ENCODE measurements at places on chromosomes 7 and 10. TPM values are rescaled to one million over a fixed set of nuclear protein-coding genes. Genes with fewer than 3 reads are reported as not detected.

- DNase-seq = no peak
These were observed 1.9 kb upstream of the ARID5B start for GRCh38 chr10:61899663-61899996.

Gene CPA2
- 0.34 TPM for polyA plus RNA-seq

DNA sequence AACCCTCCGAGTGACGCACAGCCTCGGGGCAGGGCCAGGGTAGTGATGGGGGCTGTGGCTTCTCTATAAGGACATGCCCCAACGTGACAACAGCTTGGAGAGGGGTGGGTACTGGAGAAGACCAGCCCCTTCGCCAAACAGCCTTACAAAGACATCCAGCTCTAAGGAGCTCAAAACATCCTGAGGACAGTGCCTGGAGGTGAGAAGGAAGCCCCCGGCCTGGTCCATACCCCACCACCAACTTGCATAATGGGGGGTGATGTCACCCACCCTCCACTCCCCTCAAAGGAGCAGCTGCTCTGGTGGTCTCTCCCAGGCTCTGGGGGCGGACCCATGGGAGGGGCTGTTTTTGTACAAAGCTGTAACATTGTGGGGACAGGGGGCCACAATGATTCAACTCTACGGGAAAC is 15.1 kb downstream of the PRSS2 start:
- DNase-seq = no peak

Gene GPRIN2
- 7.4 TPM for polyA plus RNA-seq

Gene BLNK
- 40.7 TPM for polyA plus RNA-seq

GRCh38 chr7:140451716-140452115 is 27.6 kb downstream of the MKRN1 start:
- DNase-seq = no peak

GRCh38 chr7:24812305-24812945 is 55.2 kb upstream of the GSDME start:
- peak; percentile 57 for DNase-seq

DNA sequence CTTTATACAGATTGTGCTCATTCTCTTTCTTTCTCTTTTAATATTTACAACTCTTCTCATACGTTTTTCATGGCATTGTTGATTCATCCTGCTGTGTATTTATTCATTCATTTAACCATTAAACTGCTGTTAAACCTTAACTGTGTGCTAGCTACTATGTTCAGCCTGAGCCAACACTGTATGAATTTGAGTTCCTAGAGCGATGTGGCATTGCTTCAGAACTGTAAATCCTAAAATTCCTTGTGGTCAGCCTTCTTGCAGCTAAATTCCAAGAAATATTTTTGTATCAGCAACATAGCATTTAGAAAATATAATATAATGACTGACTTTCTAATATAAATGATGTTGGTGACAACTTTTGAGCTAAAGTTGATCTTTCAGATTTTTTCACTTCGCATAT is 184.7 kb upstream of the FZD1 start:
- DNase-seq = no peak

DNA sequence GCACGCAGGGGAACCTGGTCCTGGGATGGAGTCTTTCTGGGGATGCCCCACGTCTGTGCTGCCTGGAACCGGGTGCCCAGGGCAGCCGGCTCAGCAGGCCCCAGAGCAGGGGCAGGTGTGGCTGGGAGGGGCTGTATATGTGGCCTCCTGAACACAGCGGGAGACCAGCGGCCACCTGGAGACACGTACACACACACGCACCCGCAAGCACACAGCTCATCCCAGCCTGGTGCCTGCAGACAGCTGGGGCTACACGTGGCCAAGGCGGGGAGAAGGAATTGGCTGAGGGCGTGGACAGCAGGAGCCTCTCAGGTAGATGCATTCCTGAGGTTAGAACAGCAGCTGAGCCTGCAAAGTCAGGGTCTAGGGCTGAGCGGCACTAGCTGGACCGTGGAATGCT is 14.0 kb downstream of the ADAM8 start:
- DNase-seq = no peak

DNA sequence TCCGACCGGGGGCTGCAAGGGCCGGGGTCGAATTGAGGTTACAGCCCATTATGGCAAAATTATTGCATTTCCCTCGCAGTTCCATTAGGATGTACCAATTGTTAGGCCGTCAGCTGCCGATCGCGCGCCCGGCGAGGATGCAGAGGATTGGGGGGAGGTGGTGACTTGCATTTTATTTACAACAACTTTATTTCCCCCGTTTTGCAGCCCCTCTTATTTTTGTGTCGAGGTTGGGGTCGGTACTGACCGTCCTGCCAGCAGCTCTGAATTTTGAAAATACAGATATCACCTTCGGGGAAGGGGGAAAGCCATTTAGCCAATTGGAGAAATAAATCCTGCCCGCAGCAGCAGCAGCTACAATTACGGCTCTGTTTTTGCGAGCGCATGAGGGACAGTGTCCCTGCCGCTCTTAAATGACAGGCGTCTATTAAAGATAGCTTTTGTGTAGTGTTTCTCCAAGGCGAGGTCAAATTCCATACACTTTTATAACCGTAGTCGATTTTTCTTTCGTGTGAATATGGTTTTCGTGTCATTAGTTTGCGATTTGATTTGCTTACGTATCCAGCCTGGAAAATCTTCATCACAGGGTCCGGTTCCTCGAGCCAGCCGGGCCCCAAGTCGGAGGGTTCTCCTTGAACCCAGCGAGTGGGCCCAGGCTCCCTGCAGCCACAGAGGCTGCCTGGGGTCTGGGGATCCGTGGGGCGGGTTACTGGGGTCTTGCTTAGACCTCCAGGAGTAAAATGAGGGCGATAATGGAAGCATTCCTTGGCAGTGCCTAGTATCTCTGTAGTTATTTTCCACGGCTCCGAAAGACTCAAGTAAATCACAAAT is 684 bp upstream of the HOXA5 start:
- no peak for DNase-seq

DNA sequence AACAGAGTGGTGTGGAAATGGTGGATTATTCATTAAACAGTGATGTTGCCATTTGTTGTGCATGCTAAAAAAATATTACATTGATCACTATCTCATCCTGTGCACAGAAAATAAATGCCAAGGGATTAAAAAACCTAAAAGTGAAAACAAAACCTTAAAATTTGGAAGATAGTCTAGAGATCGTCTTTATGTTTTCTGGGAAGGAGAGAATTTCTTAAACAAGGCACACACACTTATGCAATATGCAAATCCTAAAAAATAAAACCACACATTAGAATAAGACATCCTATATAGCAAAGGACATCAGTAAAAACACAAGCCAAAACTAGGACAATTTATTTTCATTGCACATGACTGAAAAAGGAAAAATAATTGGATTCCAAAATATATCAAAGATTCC is 54.5 kb downstream of the MACC1 start:
- no peak for DNase-seq

Gene POMZP3
- 20.5 TPM for polyA plus RNA-seq

DNA sequence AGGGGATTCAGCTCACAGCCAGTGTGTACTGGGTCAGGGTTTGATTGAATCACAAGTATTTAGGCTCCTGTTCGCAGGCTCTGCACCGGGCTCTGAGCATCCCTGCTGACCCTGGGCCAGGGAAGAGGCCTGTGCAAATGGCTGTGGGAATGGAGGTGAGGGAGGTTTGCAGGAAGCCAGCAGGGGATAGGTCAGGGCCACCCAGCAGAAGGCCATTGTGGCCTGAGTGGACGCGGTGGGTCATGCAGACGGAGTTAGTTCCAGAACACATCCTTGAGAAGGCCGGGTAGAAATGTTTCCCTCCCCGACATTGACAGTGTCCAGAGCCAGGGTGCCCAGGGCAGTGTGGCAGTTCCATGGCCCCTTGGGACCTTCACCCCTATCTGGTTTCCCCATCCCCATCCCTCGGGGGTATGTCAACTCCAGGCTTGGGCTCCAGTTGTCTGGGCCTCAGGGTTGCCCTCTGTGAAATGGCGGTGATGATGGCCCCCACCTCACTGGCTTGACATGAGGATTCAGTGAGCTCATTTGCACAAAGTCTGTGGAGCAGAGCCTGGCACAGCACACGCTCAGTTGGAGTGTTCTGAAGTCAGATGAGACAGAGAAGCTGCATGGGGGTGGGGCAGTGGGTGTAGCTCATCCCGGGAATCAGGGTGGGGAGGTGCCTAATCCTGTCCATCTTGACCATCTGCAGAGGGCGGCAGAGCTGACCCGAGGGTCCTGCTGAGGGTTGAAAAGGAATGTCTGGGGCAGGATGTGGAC is 107.6 kb downstream of the ADCY1 start:
- no peak for DNase-seq

DNA sequence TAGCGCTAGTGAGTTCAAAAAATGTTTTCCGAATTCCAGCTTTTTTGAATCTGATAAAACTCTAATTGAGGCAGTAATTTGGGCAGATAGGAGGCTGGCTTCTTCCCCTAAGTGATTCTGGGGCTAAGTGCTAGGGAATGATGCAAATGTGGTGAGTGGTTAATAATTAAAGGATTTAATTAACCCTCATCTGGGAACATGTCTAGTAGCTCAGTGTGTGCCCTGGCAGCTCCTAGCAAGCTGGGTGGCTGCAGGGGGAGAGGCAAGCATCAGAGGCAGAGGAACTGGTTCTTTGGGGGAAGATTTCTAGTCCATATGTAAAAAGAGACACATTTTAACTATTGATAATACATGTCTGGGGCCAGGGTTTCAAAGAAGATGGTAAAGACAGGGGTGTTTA is 354.5 kb downstream of the WDR11 start:
- DNase-seq = no peak

DNA sequence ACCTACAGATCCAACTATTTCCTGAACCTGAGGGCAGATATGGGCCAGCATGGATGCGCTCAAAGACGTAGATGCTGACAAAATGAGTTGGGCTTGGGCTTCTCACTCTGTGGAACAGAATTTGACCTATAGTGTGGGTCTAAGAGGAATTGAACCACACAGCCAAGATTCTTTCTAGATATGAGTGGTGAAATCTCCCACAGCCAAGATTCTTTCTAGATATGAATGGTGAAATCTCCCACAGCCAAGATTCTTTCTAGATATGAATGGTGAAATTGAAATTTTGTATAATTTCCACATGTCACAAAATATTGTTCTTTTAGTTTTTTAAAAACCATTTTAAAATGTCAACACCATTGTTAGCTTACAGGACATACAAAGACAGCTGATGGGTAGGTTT is 215.4 kb upstream of the LRGUK start:
- no peak for DNase-seq

- DNase-seq = no peak
These were observed 90.1 kb downstream of the SORCS3 start for GRCh38 chr10:104731192-104731591.

DNA sequence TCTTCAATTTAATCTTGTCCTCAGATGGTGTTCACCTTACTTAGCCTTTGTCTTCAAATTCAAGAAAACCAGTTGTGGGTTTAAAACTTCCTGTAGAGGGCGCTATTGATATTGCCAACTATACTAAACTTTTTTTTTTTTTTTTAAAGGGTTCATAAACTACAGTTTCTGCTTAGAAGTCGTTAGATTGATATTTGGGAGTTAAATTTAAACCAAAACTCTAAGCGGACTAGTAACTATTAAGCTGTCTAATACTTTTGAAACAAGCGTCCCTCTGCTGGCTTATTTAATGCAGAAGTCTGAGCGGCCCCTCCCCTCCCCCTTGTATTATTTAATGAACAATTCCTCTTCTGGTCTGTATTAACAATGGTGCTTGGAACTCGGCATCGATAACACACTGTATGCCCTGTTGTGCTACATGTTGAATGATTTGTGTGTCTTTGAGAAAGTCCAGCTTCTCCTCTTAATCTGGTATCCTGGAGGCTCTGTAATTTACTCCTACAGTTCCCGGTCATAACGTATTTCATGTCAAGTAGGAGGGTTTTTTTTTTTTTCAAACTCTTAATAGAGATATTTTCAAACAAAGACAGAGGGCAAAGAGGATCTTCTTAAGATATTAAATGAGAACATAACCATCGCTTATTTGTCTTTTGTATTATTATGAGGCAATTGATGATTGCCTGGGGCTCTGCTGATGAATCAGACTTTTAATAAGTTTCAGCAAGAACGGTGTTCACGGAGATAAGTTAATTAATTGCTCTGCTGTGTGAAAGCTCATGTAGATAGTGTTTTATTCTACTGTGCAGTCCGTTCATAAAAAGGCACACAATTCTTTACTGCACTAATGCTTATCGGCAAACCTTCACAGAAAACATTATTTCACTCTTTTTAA is 22.6 kb upstream of the CREB5 start:
- no peak for DNase-seq

Gene UBE2H
- 140 TPM for polyA plus RNA-seq

DNA sequence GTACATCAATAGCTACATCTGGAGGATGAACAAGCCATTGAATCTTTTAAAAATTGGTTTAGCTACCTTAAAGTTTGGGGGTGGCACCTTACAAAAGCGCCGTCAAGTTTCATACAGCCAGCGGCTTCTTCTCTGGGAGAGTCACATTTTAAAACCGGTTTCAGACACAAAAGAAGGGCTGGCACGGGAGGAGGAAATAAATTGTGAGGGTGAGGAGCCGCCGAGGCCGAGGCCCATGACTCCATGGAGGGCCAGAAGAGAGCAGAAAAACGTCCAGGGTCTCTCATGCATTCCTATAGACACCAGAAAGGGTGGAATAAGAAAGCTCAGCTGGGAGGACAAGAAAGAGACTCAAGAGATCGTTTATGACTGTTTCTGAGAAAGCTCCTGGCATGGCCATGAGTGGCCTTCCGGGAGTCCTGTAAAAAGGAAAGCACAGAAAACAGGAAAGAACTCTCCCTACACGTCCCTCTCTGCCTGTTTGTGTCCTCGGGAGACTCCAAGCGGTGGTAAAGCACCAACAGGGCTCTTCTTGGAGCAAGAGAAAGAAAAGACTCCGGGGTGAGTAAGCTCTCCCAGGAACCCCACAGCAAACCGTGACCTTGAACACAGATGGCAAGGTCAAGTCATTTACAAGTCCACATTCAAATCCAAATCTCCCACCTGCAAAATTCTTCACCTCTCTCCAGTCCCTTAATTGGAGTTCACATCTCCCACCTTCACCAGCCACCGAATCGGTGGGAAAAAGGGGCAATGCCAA is 1.8 kb downstream of the FRAT2 start:
- no peak for DNase-seq

Gene EXOSC1
- polyA plus RNA-seq = 34.9 TPM

Gene SEMA3A
- polyA plus RNA-seq = 16.9 TPM

DNA sequence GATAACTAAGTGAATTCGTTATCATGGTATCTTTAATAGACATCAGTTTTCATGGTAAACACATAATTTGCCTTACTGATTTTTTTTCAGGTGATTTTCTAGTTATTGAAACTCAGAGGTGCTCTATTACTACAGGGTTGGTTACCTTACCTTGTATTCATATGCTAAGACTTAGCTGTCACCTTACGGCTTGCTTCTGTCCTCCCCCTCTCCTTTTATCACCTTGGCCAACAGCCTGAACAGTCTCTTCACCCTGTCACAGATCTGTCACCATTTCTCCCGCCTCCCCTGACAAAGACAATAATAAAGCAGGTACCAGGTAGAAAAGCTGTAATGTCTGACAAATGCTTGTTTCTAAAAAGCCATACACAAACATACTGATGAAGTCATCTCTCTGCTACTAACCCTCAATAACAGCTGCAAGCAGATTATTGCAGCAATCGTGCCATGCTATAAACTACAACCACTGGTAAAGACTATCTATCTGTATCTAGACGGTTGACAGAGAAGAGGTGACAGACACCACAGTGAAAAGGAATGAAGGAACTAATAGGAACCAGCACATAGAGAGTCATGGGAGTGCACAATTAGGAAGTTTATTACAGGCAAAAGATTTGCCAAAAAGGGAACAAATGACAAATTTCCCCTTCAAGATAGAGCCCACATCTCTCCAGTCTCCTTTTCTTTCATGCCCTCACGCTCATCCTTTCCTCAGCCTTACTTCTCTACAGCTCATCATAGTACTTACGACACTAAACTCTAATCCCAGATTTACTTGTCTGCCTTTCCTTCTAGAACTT is 57.2 kb downstream of the ARHGAP12 start:
- DNase-seq = no peak

Gene APBB1IP
- 1.8 TPM for polyA plus RNA-seq

- DNase-seq = no peak
These were observed 51.8 kb upstream of the DUSP5 start for GRCh38 chr10:110445871-110446270.
